ENCODE measurements at places on chromosomes 7 and 10.

DNA sequence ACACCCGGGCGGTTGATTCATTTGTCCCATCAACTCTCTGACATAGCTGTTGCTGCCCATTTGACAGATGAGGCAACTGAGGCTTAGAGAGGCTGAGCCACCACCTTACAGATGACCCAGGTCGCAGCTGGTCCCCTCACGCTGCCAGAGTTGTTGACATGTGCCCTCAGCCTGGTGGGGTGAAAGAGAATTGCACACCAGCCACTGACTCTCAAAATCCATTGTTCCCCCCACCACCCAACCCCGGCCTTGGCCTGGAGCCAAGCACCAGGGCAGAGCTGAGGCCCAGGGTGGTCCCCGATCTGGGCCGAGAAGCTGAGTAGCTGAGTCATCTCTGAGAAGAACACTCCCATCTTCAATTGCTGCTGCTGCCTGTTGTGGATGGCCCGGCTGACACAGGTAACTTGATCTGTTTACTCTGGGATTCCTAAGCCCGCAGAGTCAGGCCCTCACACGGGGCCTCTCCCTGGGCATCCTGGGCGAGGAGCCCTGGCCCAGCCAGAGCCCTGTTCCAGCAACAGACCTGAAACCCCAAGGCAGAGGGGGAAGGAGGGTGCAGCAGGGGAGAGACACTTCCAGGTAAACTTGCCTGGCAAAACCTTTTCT lies 27.5 kb downstream of the PVRIG start:
- DNase-seq = peak; percentile 77

- DNase-seq = no peak
These were observed 59.7 kb downstream of the CPEB3 start for GRCh38 chr10:92231196-92231595.

GRCh38 chr7:29063872-29064271 lies 82.5 kb downstream of the CPVL start:
- DNase-seq = no peak

DNA sequence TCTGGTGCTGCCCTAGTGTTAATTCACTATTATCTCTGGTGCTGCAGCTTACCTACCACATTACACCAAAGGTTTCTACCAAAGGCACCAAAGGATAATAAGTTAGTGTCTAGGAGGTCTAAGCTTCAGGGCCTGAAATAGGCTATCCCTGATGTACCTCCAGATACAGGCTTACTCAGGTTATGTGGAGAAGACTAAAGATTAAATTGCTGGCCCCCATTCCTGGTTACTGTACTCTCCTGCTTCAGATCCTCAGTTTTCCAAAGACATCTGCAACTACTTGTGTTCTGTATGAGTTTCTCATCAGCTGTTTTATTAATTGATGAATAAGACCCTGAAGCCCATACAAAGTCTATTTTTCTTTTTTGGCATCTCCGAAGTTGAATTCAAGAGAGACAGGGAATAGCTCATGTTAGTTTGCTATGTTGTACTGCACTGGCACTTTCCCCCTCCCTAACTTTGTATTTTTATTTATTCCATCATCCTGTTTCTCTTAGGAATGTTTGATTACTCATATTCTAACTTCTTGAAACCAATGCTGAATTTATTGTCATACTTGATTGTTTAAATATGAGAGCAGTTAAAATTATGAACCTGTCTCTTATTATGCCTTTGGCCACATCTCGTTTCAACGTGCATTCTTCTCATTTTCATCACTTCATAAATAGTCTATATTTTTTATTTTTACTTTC lies 85.9 kb downstream of the PON1 start:
- DNase-seq = no peak

- peak; percentile 11 for DNase-seq
These were observed 145.1 kb downstream of the GRM8 start for GRCh38 chr7:127107601-127108007.

DNA sequence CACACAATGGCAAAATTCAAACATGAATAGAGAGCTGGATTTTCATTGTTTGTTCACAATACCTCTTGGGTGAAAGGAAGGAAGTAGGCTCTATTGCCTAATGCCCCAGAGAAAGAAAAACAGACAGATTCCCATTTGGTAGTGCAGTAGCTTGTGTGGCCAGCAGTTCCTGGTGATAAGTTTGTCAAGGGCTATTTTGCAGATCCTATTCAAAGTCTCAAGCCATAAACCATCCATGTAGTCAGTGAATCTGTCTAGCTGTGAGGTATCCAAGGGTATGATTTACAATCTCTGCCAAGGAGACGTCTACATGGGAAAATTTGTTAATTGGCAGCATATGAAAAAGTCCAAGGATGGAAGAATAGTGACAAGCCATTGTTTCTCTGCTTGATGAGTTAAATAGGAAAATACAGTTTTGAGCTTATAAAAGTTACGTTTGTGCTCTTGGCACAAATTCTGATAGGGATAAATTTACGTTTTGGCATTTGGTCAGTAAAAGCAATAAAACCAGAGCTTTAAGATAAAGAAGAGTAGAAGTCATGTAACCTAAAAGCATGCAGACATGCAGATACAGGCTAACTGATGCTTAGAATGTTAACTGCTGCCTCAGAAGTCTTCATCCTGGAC lies 269.1 kb downstream of the GATA3 start:
- no peak for DNase-seq

DNA sequence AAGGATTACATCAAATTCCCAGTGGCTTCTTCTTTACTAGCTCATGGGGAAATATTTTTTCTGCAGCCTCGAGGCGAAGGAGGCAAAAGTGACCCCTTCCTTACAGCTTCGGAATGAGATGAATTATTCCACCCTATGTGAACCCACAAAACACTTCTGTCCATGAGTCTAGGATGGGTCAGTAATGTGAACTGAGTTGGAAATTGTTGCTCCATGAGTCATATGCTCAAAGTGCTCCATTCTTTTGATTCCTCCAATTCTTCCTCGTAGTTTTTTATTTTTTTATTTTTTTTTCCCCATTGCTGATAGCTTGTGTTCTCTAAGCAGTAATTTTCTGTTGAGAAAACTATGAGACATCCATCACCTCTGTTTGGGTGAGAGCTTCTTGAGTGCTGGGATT lies 31.7 kb upstream of the FAM204A start:
- DNase-seq = peak; percentile 28

DNA sequence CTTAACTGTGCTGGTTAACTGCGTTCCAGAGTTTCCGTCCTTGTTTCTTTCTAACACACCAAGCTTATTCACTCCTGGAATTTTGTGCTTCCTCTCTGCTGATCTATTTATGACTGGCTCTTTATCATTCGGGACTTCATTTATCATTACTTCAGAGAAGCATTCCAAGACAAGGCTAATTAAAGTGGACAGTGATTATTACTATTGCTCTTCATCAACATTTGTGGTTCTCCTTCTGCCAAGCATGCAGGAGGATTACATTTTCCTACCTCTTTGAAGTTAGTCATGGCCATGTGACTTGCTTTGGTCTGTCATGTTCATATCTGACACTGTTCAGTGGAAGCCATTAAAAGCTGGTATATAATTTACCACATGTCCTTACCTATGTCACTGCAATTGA lies 172.4 kb upstream of the AGR3 start:
- DNase-seq = no peak

DNA sequence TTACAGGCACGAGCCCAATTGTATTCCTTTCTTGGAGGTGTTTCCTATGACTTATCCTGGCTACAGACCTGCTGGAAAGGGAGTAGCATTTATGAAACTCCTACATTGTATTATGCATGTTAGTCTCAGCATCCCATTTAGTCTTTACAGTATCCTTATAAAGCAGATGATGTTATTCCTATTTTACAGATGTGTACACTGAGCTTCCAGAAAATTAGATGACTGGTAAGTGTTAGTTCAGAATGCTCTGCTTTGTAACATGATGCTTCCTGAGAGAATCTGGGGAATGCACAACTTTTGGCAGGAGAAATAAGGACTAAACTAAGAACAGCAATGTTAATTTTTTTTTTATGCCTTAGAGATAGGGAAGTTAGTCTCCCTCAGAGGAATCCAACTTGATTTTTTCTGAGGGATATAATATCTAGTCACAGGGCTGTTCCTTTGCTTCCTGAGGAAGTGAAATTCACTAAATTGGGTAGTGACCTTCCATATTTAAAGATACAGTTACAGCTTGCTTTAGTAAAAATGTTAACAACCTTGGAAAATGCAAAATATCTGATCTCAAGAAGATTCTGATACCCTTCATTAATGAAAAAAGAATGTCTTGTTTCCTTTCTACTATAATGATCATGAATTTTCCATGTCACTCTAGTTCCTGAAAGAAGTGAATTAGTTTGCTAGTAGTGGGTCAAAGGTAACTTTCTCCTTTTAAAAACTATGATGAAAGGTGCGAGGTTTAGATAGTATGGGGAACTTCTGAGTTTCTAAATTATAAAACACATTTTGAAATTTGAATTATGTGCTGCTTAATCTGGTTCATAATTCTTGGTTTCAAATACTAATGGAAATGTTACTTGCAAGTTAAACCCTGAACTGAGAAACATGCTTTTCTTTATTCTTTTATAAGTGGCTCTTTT lies 194.0 kb upstream of the PRPS1L1 start:
- DNase-seq = no peak

- DNase-seq = no peak
These were observed 17.3 kb downstream of the SRGN start for GRCh38 chr10:69104994-69105790.

DNA sequence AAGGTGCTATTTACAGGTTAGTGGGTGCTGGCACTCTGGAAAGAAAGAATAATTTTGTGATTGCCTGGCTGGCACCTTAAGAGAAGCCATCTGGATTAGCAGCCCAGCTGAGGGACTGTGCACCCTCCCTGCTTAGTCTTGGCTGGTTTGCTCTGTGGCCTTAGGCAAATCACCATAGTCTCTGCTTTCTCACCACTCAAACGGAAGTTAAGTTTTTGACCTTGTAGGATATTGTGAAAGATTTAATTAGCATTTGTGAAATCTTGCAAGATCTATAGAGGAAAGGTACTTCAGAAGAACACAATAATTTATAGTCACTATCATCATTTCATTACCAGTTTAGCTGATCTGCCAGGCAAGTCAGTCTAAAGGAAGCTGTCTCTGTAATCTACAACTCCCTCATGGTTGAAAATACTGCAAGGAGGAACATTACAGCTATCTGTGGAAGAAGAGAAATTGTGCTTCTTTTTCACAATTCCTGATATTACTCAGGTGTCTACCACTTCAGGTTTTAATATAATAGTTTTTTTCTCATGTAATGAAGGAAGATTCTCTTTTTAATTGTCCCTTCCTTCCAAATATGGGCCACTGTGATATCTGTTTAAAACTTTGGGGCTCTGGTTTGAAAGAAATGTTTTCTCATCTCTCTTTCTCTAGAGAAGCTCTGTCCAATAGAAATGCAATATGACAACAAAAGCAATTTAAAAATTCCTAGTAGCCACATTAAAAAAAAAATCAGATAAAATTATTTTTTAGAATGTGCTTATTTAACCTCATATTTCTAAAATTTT lies 219.6 kb downstream of the PTEN start:
- DNase-seq = no peak

DNA sequence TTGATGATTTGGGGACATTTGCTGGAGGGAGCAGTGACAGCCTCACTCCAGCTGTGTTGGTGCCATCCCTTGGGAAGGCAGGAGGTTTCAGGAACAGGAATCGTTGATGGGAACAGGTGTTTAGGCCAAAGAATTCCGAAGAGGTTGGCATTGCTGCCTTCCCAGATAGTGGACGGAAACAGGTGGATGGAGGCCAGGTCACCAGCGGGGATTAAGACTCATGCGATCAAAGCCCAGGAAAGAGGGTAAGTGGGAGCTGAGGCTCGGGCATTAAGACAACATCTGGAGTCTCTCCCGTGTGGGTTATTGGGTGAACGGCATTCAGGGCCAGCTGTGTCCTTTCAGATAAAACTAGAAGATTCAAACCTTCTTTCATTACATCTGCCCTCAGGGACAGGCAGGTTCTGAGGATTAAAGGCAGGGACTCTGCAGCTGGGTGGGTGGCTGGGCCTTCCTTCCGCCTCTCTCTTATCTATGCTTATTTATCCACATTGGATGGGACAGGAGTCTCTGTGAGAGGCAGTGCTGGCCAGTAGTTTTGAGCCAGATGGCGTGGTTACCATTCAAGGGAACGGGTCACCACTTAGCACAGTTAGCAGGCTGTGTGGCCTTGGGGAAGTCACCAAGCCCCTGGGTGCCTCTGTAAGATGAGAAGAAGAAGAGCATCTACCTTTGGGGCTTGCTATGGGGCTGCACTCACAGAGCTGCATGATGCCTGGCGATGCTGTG lies 67.6 kb downstream of the INSIG1 start:
- no peak for DNase-seq

DNA sequence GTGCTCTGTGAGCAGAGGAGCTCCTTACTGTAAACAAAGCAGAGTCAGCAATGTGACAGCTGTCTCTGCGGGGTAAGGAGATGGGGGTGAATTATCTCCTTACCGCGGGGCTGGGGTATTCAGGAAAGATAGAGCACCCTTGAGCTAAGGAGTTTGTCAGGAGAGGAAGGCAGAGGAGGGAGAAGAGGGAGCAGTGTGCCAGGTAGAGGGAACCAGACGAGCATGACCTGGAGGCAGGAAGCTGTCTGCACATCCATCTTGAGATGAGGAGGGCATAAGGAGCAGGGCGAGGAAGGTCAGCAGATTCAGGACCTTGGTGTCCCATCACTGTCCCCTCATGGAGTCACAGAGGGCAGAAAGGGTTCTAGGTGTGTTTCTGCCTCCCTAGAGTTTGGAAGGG lies 32.5 kb upstream of the GPR26 start:
- no peak for DNase-seq

GRCh38 chr7:18577096-18577771 lies 81.7 kb downstream of the HDAC9 start:
- DNase-seq = no peak

DNA sequence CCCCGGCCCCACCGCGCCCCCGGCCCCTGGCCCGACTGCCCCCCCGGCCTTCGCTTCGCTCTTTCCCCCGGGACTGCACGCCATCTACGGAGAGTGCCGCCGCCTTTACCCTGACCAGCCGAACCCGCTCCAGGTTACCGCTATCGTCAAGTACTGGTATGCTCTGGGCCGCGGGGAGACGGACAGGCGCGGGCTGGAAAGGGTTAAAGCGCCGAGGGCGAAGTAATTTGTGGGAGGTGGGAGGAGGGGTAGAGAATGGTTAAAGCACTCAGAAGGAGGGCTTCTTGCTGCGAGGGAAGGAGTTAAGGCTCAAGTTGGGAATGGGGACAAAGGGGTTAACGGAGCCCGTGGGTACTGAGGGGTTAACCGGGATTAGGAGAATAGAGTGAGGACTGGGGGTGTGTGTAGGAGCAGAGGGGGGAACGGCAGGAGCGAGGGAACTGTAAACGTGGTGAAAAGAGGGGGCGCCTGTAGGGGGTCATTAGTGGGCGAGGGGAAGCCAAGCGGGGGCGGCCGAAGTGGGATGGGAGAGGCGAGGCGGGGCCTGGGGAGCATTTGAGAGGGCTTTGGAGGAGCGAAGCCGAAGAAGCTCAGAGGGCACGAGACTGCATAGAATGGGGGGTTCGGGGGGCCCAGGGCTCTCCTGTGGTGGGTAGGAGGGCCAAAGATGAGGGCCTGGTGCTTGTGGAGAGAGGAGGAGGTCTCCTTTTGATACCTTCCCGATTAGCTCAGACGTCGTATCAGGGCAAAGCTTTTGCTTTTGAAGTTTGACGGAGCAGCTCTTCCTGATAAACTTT lies 605 bp downstream of the SUFU start:
- no peak for DNase-seq
